ENCODE measurements at places on chromosomes 6 and 20.

DNA sequence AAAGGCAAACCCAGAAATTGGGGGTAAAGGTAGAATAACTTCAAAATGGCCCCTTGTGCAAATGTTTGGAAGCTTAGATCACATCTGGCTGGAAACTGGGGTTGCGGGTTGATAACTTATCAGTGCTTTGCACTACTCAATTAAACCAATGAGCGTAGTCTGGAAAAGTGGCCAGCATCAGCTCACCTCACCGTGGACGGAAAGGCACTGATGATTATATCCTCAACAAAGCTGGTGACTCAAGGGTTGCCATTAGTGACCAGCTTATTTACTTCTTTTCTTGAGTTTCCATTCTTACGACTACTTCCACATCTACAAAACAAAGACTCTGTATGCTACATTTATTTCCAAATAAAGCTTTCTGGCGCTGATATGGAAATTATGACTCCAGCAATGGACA lies 198.5 kb upstream of the HEY2 start:
- no peak for DNase-seq

GRCh38 chr20:60313191-60313590 lies 355.0 kb downstream of the CDH26 start:
- no peak for DNase-seq

- DNase-seq = no peak
Observed at GRCh38 chr6:3743541-3743940, 8.0 kb downstream of the PXDC1 start.

DNA sequence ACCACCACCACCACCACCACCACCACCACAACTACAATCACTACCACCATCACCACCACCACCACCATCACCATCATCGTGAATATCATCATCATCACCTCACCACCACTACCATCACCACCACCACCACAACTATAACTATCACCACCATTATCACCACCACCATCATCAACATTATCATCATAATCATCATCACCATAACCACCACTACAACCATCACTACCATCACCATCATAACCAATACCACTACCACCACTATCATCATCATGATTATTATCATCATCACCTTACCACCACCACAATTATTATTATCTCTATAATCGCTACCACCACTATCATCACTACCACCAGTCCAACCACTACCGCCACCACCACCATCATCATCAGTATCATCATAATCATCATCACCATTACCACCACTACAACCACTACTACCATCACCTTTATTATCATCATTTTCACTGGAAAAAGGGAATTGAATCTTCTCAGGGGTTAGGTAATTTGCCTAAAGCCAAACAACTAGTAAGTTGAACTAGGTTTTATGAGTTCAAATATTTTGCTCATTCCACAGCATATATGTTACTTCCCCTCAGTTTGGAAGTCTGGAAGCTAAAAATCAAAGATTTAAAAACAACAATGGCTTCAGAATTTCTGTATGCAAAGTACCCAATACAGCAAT lies 8.3 kb downstream of the RIPOR2 start:
- DNase-seq = no peak

DNA sequence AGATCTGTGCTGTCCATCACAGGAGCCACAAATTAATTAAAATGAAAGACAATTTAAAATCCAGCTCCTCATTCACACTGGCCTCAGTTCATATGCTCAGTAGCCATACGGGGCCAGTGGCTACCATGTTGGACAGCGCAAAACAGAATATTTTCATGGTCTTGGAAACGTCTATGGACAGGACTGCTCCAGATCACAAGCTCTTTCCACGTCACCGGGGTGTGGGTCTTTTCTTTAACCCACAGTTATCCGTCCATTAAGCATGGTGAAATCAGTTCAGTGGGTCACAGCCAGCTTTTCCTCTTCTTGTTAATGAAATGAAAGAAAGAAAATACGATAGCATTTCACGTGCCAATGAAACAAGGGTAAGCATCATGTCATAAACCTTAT lies 24.1 kb downstream of the GFOD1 start:
- DNase-seq = no peak

- DNase-seq = no peak
Observed at GRCh38 chr20:12331236-12331635, 413.5 kb downstream of the BTBD3 start.

- no peak for DNase-seq
Observed at GRCh38 chr6:85551264-85551663, 42.4 kb downstream of the SNX14 start.

All from activated T-cell treated with anti-CD3 and anti-CD28 coated beads for 1 hour (primary cell).